Stimulated activated CD8-positive, alpha-beta memory T cell treated with anti-CD3 and anti-CD28 coated beads, Interleukin-7, amount 100 ng/mL, for 48 hours (primary cell): ENCODE measurements at places on chromosomes 11 and 22.

- DNase-seq = no peak
These were observed 81.7 kb downstream of the PRCP start for GRCh38 chr11:82818409-82819043.

GRCh38 chr11:10441091-10441490 lies 14.0 kb upstream of the AMPD3 start:
- DNase-seq = no peak

DNA sequence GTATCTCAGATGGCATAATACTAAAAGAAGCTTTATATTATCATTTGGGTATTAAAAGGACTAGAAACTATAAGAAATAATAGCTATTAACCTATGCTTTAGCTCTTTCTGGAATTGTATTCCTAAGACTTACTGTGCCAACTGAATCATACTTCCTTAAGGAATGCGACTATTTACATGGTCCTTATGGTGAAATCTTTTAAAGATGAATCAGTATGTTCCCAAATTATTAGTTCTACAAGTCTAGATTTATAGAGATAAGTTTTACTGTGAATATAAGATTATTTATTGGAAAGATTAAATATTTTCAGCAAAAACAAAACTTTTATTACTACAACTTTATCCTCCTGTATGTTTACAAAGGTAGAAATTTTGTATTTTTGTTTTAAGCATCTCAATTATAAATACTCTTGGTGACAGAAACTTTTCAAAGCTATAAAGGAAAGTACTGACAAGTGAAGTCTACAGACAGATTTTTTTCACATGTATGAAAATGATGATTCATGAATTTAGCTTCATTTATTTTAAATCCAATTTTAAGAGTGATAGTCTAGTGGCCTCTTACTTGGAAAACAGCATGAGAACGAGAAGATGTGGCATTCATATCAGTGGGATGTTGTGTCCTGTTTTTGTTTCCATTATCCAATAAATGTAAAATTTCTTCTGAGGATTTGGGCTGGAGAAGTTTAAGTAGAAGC lies 17.8 kb downstream of the KIF18A start:
- no peak for DNase-seq

- no peak for DNase-seq
These were observed 87.8 kb upstream of the TOP3B start for GRCh38 chr22:22070371-22070824.

DNA sequence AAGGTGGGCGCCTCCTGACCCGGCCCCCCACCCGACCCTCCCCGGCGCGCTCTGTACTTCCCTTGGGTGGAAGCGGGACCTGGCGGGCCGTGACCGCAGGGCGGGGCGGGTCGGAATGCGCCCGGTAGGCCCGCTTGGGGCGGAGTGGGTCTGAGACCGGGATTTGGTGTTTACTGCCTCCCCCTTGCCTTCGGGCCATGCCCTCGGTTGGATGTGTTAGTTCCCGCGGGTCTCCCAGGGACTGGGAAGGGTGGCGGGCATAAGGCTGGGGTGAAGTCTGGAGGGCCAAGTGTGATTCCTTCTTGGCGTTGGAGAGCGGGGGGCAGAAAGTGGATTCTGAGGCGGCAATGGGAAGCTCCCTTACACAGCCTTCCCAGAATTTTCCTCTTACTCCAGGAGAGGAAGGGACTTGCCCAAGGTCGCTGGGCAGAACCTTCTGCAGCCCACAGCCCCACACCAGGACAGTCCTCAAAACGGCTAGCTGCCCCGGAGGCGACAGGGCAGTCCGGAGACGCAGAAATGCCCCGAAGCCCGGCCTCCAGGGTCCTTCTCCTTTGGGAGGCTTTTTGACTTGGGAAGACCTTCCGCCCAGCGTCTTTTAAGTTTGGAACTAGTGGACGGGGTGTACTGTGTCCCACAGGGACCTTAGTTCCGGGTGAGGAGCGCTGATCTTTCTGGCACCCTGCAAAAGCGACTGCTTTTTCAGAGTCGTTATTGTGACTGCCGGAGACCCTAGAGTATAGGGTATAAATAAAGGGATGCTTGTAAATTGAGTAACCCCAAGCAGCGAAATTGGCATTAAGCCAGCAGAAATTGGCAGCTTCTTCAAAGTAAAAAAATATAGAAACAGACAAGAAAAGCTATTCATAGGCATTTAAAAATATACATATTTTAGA lies 647 bp downstream of the SWAP70 start:
- no peak for DNase-seq

GRCh38 chr11:123885570-123885969 lies at the start of gene TMEM225:
Gene TMEM225, minus strand, starts transcription at chr11:123885670. Its CDS starts 245 bp downstream, at chr11:123885425.
- DNase-seq = no peak

DNA sequence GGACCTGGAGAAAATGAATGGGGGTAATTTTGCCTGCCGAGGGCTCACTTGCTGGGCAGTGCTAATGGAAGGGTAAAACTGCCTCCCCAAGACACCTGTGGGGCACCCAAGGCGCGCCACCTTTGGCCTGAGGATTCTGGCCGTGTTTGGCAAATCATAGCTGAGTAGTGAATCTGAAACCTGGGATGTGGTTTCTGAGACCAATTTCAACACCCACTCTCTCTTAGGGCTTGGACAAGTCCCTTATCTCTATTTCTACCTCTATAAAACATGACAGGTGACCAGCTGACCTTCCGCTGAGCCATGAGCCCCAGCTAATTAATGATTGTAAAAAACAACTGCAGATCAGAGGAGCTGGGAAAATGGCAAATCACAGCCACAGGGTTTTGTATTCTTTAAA lies 1.5 kb upstream of the PACSIN3 start:
- no peak for DNase-seq

DNA sequence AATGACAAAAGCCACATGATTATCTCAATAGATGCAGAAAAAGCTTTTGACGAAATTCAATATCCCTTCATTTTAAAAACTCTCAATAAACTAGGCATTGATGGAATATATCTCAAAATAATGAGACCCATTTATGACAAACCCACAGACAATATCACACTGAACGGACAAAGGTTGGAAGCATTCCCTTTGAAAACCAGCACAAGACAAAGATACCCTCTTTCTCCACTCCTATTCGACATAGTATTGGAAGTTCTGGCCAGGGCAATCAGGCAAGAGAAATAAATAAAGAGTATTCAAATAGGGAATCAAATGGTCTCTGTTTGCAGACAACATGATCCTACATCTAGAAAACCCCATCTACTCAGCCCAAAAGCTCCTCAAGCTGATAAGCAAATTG lies 52.0 kb downstream of the CASP12 start:
- DNase-seq = no peak

DNA sequence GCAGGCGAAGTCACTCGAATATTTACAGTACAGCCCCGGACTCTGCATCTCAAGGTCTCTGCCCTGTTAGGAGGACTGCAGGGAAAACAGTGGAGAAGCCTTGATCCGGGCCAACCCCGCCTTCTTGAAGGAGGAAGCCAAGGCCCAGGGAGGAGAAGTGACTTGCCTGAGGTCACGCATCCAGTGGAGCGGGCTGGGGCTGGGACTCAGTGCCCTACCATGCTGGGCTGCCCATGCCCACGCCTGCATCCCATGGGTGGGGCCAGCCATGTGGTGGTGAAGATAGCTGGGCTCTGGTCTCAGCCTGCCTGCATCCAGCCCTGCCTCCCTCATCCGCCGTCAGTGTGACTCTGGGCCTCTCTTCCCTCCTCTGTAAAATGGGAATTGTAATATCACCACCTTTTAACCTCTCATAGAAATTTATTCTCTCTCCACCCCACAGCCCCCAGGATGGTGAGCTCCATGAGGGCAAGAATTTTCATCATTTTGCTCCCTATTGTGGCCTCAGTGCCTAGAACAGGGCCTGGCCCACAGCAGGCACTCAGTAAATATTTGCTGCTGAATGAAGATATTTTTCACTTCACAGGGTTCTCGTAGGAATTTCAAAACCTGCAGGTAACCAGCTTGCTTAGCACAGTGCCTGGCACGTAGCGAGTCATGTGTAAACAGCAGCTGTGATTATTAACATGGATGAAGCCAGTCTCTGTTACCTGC lies 57.3 kb downstream of the OTOG start:
- no peak for DNase-seq

- no peak for DNase-seq
These were observed 106.7 kb downstream of the CCDC81 start for GRCh38 chr11:86481399-86481798.

- no peak for DNase-seq
These were observed 78.4 kb downstream of the XRRA1 start for GRCh38 chr11:74870485-74870884.

DNA sequence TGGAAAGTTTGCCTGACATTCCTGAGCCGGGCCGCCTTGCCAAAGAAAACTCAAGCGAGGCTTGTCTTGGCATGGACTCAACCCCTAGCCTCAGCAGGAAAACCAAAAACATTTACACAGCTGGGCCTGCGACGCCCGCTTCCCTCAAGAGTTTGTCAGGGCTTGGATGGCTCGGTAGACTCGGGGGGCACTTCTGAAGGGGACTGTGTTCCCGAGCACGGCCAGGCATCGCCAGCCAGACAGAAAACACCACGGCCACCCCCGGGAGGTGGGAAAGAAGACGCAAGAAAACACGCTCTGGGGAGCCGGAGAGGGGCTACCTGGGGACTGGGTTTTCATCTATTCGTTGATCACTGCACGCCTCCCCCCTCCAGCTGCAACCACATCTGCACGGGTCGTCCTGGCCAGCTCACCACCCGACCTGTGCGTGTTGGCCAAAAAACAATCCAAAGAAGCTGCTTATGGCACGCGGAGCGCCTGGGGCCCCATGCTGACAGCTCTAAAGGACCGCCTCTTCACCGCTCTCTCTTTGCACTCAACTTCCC lies 380.7 kb downstream of the MN1 start:
- DNase-seq = no peak

- DNase-seq = no peak
These were observed 18.9 kb upstream of the TMEM121B start for GRCh38 chr22:17140022-17140421.

GRCh38 chr11:113952588-113952987 lies 22.3 kb upstream of the HTR3A start:
- no peak for DNase-seq

- no peak for DNase-seq
These were observed 11.7 kb downstream of the CERK start for GRCh38 chr22:46726066-46726985.

DNA sequence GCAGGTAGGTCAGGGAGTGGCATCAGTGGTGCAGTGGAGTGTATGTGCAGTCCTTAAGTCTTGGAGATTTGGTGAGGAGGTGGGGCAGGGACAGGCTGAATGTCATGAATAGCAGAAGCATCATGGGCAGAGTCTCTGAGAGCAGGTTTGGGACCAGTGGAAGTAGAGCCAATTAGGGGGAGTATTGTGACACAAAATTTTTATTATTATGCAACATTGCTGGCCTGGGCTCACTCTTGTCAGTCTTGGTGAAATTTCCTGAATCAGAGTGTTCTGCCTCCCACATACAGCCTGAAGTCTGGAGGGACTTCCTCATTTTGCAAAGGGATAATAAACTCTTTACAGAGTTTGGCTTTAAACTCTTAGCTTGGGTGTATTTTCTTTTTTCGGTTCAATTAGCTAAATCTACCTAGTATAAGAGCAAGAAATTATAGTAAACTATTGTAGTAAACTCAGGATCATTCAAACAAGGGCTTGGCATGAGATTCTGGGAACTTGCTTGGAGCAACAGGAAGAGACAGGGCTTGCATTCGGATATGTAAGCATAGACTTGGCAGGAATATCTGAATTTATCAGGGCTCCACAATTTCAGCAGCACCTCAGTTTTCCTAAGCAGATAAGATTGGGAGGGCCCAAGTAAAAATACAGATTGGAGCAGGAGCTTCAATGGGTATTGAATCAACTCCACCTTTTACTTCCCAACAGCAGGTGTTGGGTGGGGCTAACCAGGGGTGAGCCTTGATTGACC lies 67.7 kb downstream of the FDX1 start:
- no peak for DNase-seq

DNA sequence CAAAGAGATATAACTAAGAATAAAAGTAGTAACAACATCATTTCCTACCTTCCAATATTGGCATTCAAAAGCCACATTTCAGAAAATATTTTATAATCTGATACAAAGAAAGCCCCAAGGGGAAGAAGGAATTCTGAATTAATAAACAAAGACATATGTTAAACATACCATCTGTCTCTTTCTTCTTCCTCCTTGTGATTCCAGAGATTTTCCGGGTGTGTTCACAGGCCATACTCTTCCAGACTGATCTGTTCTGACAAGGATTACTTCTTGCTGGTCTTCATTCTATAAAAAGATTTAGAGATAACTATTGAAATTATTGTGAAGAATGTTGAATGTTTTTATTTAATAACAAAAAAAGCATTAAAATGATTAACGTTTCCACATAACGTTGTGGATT lies 65.0 kb downstream of the CWF19L2 start:
- DNase-seq = no peak

GRCh38 chr11:44851496-44851895 lies 99.2 kb downstream of the TP53I11 start:
- DNase-seq = no peak

DNA sequence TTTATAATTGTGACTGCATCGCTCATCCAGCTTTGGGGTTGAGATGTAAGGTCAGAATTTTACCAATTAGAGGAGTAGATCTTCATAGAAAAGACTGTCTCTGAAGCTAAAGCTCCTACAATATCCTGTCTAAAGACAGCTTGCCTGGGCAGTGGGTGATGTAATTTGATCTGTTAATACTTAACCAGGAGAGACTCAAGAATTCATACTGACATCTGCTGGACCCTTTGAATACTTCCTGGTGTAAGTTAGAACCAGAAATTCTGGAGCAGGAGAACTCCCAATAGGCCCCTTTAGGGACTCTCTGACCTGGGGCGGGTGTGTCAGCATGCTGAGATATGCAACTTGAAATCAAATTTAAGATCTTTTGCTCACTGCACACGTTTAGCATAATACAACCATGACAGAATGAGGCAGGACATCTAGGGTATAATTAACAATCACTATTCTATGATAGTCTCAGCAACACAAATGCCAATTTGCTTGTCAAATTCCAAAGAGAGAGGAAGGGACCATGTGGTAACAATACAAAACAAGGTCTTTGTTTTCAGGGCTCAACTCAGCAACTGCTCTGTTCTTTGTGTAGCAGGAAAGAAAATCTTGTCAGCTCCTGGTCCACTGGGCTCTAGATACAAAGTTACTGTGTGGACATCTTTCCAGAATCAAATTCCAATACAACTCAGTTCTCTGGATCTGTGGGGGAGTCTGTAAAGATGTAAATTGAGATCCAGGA lies 143.9 kb downstream of the INSC start:
- DNase-seq = no peak
